ENCODE measurements at places on chromosomes 5 and 9. TPM values are rescaled to one million over a fixed set of nuclear protein-coding genes. Genes with fewer than 3 reads are reported as not detected.
A peak's percentile ranks its signal among the peaks of the same experiment; 100 is the strongest.

The TMEM250 gene
- total RNA-seq: 14.6 TPM

The GRM6 gene
- total RNA-seq: 0.27 TPM

The OGN gene
- total RNA-seq: 45.2 TPM

The SYNPO gene
- total RNA-seq: 1.4 TPM

The TEX48 gene
- not detected for total RNA-seq

The PCDHA12 gene
- total RNA-seq: 16.2 TPM

The FAM120AOS gene
- total RNA-seq: 24.7 TPM

The LHX3 gene
- not detected for total RNA-seq

The SEMA6A gene
- 181 TPM for total RNA-seq

The KDM3B gene
- total RNA-seq: 84.8 TPM

The TRIM14 gene
- total RNA-seq: 2.6 TPM

The ABO gene
- total RNA-seq: 0.27 TPM

The PCDHGA8 gene
- 20.9 TPM for total RNA-seq

The DOCK8 gene
- total RNA-seq: 1.8 TPM

The CHSY3 gene
- total RNA-seq: 6.0 TPM

The CEP78 gene
- 69.1 TPM for total RNA-seq

The NRG2 gene
- total RNA-seq: 5.1 TPM

The SLC4A9 gene
- 0.45 TPM for total RNA-seq

The PCDHGA1 gene
- 5.2 TPM for total RNA-seq

GRCh38 chr5:139149477-139150199 lies 48.5 kb downstream of the SIL1 start:
- DNase-seq: no peak

- DNase-seq: no peak
These were observed 31.7 kb upstream of the STXBP1 start for GRCh38 chr9:127580366-127580765.

- no peak for DNase-seq
These were observed 384.0 kb downstream of the NR2F1-AS1 start for GRCh38 chr5:93196986-93197385.

DNA sequence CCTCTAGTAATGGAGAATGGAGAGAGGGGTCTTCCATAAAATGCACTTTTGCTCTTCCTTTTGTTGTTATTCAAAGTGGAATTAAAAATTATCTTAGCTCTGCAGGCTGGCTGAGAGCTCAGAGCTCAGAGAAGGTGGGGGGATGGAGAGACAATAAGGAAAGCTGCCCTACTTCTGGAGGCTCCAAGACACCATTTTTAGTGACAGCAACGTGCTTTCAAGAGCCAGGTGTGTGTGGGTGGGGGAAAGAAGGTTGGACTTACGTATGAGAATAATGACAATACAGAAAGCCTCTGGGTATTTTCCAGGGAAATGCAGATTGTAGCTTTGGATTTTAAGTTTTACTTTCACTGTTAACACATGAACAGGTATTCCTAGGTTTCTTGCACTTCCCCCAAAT lies 173.9 kb downstream of the TRPM3 start:
- DNase-seq: no peak

GRCh38 chr5:146947181-146947941 lies 68.8 kb upstream of the PPP2R2B start:
- DNase-seq: no peak

DNA sequence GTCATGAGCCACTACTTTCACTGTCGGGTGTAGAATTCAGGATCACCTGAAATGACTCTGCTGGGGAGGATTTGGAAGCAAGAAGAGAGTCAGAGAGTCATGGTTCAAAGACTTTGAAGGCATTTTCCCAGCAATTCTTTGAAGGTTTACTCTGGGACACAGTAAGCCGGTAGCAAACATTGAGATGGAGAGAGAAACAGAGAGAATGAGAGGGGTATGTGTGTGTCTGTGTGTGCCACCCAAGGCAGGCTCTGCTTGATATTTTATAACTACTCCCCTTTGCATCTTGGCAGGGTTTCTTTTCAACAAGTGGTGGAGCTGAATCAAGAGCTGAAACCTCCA lies 89.8 kb downstream of the ANKRD55 start:
- no peak for DNase-seq

GRCh38 chr9:17165764-17166163 lies 30.9 kb downstream of the CNTLN start:
- no peak for DNase-seq

DNA sequence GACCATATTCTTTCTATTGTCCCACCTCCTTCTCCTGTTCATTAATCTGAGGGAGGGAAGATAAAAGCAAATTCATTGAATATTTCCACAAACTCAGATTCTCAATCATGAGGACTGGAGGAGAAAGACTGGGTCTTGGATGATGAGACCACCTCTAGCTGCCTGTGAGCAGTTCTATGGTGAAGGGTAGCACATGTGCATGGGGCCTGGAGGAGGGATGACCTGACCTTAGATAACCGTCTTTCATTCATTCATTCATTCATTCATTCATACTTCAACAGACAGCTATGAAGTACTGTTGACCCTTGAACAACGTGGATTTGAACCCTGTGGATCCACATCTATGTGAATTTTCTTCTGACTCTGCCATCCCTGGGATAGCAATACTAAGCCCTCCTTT lies 68.4 kb downstream of the MED10 start:
- DNase-seq: no peak

DNA sequence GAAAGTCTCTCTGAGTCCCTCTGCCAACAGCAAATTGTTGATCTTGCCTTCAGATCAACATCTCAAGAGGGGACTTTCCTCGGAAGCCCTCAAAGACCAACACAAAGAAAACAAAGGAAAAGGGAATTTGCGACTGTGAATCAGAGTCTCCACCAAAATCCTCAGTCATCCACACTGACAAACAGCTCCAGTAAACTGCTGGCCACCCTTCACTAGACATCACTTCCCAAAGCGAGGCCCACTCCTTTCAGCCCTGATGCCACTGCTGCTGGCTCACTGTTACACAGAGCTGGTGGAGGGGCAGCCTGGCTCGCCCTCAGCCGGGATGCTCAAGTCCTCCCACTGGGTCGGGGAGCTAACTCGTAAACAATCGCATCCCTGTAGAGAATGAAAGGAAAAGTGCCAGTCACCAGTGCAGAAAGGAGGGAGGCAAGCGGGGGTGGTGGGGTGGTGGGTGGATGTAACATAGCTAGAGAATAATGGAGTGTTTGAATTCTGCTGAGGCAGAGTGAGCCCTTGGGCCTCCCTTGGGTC lies 1.3 kb downstream of the FGF1 start:
- peak; percentile 45 for DNase-seq

DNA sequence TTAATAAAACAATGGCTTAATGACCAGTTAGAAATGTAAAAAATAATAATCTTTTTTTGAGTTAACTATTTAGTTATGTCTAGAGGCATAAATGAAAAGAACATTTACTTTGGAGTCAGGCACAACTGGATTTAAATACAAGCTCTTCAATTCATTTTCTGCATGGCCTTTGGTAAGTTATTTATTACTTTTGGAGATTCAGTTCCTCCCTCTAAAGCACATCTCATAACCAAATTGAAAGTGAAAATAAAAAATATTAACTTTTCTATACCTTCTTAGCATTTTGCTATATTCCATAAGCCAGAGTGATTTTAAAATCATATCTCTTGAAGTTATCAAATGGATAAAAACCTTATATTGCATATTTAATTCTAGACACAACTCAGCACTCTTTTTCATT lies 434.9 kb upstream of the SMARCA2 start:
- no peak for DNase-seq

DNA sequence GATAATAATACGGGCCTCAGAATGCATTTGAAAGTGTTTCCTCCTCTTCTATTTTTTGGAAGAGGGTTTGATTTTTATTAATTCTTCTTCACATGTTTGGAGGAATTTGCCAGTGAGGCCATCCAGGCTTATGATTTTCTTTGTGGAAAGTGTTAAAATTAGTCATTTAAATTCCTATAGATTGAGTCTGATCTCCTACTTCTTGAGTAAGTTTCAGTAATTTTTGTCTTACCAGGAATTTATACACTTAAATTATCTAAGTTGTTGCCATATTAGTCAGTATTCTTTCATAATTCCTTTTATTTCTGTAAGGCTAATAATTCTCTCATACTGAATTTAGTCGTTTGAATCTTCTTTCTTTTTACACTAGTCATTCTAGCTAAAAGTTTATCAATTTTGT lies 25.2 kb upstream of the HAPLN1 start:
- DNase-seq: no peak

DNA sequence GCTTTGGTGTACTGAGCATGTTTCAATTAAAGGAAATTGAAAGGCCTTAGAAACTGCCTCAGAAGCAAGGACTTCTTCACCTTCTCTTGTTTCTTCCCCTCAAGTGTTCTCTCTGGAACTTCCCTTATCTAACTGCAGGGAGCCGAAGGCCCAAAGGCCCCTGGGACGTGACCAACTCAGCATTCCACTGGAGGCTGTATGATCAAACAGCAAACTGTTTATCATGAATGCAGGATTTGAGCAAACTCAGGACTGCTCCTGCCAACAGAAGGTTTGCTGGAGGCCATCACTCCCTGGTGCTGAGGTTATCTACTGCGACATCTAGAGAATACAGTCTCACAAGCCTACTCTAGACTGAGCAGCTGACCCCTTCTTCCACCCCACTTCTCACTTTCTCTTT lies 4.8 kb upstream of the CDH10 start:
- DNase-seq: no peak

DNA sequence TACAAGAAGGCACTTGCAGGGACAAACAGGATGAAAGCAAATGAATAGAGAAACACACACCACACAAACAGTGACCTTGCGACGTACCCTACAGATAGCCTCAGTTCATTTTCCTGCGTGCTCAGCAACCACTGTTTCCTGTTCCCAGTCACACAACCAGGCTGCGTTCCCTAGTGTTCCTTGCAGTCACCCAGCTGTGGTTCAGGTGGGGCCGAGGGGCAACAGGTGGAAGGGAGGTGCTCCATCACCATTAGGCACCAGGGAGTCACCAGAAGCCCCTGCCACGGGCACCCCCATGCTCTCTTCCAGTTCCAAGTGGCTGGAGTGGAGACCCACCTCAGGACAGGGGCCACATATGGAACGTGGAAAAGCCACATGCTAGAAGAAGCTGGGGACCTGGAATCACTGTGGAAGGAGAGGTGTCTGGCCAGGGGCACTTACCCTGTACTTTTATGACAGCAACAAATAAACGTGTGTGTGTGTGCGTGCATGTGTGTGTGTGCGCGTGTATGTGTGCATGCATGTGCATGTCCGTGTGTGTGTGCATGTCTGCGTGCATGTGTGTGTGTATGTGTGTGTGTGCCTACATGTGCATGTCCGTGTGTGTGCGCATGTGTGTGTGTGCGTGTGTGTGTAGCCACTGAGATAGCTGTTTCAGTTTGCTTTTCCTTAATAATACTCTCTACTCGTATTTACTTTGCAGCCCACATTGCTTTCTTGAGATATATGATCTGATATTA lies 18.8 kb upstream of the FCN2 start:
- no peak for DNase-seq

- DNase-seq: no peak
These were observed 108.6 kb upstream of the CDKN2B start for GRCh38 chr9:22117511-22118384.

DNA sequence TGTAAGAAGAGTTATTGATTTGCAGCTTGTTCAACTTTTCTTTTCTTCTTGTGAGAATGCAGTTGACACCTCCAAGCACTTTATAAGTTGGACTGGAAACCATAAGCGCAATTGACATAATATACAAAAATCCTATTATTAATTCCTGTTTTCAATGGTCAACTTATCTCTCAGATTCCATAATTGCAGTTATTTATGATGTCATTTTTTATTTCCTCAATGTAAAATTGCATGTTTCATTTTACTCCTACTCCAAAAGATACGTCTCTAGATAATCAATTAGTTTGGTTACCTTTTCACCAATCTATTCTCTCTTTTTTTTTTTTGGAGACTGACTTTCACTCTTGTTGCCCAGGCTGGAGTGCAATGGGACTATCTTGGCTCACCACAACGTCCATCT lies 1416.1 kb upstream of the CDH6 start:
- no peak for DNase-seq

GRCh38 chr9:128361986-128362646 lies 9.1 kb upstream of the URM1 start:
- peak; percentile 91 for DNase-seq

DNA sequence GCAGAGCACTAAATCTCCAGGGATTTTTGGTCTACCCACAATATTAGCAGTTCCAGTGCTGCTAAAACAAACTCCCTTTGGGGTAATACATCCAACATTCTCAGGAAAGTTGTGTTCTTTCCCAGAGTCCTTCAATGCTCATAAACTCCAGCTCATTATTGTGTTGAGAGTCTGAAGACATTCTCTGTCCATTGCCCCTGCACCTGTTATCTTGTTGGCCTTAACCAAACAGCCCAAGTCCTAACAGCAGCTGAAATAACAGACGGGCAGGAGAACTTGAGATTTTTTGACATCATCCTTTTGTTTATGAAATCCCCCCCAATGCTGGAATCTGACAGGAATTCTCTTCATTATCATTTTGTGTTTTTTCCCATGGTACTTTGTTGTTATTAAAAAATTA lies 110.8 kb downstream of the PAPPA start:
- no peak for DNase-seq

DNA sequence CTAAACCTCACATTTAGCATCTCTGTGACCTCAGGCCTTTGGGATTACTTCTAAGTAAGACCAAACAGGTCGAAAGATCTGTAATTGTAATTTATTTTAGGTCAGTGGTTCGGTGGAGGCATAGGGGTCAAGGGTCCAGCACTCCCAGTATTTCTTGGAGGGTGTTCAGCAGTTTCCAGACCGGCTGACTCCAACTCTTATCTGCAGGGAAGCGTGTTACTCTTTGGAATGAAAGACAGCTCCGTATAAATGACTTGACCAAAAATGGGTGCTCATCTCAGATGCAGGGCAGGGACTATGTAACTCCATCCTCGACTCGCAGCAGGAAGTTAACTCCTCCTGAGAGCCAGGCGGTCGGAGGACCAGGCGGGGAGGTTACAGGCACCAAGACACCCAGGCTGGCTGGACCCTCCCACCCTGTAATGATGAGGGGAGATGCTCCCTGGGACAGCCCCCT lies 620 bp upstream of the VPS13A start:
- DNase-seq: no peak

- DNase-seq: no peak
These were observed 45.3 kb downstream of the INSL6 start for GRCh38 chr9:5140151-5140550.

DNA sequence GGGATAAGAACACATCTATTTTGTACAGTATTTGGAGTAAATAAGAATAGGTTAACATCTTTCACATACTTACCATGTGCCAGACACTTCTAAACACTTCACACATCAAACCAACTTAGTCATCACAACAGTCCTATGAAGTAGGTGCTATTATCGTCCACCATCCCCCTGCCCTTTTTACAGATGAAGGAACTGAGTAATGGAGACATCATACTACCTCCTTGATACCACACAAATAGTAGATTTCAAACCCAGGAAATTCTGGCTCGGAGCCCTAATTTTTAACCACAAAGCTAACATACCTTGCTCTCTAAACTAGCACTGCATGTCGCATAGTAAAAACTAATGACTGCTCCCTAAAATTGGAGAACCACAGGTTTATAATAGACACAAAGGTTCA lies 4.2 kb upstream of the ZNF366 start:
- no peak for DNase-seq

- DNase-seq: no peak
These were observed 108.5 kb downstream of the MVB12B start for GRCh38 chr9:126435105-126435504.
